Astrocyte of the cerebellum (primary cell): ENCODE measurements at places on chromosomes 6 and 20.
A peak's percentile ranks its signal among the peaks of the same experiment; 100 is the strongest.

DNA sequence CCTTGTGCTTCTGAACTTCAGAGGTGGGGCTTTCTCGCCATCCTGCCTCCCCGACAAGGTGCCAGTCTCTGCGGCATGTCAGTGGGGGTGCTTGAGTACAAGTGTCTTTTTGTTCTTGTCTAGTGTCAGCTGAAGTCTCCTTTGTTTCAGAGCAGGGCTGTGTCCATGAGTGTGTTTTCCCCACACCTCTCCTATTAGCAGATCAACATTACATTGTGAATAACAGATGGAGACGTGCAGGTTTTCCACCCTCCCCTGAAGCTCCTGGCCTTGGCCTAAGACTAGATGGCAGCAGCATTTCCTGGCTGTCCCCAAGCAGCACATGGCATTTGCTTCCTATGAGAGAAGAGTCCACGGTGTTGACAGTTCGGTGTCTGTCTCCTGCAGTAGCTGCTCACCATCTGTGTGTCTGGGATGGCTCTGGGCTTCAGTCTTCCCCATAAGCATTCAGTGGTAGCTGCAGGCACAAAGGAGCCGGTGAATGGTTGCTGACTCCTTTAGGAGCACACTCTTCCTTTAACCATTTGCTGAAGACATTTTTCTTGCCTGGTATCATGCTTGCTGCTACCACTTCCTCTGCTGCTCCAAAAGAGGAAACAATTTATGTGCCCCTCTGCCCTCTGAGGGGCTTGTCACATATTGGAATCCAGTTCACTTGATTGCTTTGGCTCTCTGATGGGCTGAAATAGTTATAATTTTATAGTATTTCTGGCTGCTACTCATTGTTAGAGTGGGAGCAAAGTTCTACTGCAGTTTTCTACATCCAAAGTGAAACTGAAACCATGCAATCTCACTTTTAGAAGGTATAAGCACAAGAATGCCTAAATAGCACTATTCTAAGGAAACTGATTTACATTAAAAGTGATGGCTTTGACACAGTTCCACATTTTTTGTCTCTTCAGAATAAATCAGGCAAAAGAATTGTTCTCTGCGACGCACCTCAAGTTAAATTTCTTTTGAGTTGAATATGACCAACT is 913.0 kb downstream of the C6orf118 start:
- peak; percentile 3 for DNase-seq

GRCh38 chr20:57075603-57076002 is 190.8 kb downstream of the BMP7 start:
- DNase-seq = no peak

- DNase-seq = no peak
These were observed 229.7 kb upstream of the MOCS1 start for GRCh38 chr6:40163924-40164323.

DNA sequence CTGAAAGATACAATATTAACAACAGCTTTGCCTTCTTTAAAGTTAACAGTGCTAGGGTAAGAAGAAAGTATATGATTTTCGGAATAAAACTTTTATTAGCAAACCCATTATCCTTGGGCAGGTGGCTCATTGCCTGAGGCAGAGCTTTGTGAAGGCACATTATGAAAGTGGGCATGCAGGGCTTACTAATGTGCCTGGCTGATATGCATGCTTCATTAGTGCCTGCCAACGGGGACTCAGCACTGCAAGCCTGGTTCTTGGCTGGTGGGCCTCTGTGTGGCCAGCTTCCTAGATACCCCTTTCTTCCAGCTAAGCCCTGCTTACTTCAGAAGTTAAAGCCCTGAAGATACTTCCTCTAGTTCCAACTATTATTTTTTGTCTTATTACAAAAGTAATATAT is 481.6 kb downstream of the ADGRB3 start:
- no peak for DNase-seq

- peak; percentile 32 for DNase-seq
These were observed 171.1 kb downstream of the KIF6 start for GRCh38 chr6:39553860-39554802.

DNA sequence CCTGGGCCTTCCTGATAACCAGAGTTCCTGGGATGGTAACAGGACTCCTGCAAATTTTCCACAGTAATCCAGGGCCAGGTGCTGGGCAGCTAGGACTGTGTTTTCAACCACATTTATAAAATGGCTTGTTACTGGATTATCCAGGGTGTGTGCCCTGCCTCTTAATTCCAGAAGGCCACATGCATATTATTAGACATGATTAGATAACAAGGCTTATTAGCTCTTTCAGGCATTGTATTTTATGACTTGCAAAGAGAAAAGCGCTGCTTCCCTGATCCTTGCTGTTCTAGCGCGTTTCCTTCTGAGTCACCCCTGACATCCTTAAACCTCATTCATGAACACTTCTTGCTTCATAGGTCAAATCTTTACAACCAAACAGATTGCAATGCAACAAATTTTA is 208.6 kb downstream of the UST start:
- no peak for DNase-seq

- no peak for DNase-seq
These were observed 164.2 kb downstream of the SLC24A3 start for GRCh38 chr20:19376451-19377229.

DNA sequence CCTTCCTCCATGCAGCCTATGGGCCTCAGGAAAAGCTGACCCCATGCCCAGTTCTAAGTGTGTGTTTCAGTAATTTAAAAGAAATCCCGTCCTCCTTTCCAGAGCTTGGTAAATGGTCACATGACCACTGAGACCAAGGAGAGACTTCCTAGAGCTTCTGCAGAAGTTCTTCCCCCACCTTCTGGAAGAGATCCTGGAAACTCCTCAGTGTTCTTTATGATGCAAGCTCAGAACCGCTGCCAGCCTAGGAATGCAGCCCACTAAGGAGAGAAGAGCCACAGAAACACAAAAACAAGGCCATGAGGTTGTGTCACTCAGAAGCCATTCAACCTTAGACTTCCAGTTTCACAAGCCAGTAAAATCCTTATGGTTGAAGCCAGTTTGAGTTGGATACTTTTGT is 348.4 kb downstream of the TPBG start:
- DNase-seq = peak; percentile 71

DNA sequence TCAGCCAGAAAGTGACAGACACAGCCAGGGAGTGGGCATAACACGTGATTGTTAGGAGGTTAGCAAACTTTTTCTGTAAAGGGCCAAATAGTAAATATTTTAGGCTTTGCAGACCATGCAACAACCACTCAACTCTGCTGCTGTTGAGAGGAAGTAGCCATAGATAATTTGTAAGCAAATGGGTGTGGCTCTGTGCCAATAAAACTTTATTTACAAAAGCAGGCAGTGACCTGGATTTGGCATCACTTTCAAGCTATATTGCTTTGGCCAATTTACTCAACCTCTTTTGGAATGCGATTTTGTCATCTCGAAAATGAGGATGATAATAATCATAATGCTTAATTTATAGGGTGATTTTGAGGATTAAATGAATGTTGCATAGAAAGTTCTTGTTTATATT is 152.6 kb downstream of the TSHZ2 start:
- no peak for DNase-seq

GRCh38 chr6:27720607-27721580 is 191.3 kb downstream of the OR2B2 start:
- DNase-seq = no peak

DNA sequence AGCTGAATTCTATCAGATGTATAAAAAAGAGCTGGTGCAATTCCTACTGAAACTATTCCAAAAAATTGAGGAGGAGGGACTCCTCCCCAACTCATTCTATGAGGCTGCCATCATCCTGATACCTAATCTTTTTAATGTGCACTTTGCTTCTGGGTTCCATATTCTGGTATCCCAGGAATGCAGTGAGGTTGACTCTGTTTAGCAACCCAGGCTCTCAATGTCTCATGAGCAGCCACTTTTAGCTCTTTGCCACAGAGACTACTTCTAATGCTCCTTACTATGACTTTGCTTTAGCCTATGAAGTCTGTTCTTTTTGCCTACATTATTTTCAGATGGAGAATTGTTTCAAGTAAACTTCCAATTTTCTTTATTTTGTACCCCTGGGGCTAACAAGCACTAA is 185.5 kb upstream of the NRSN1 start:
- no peak for DNase-seq

DNA sequence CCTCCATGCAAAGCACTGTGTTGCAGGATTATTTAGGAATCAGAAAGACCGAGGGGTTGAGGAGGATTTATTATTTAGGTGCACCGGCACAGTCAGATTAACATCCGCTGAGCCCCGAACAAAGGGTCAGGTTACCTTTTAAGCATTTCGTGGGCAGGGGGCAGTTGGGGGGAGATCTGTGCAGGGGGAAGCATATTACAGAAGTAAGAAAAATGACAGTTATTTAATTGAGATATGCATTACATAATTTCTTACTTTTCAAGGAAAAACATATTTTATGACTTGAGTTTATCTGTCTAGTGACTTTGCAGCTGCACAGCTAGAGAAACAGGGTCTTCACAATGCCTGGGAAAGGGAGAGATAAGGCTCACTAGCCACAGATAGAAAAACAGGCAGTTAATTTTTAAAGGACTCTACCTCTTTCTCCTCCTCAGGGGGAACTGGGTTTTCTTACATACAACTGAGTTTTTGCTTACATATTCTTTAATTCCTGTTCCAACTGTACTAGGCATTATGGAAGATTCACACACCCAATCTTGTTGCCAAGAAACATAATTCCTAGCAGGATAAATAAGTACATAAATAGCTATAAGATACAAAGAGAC is 1.7 kb upstream of the HINT3 start:
- DNase-seq = no peak

DNA sequence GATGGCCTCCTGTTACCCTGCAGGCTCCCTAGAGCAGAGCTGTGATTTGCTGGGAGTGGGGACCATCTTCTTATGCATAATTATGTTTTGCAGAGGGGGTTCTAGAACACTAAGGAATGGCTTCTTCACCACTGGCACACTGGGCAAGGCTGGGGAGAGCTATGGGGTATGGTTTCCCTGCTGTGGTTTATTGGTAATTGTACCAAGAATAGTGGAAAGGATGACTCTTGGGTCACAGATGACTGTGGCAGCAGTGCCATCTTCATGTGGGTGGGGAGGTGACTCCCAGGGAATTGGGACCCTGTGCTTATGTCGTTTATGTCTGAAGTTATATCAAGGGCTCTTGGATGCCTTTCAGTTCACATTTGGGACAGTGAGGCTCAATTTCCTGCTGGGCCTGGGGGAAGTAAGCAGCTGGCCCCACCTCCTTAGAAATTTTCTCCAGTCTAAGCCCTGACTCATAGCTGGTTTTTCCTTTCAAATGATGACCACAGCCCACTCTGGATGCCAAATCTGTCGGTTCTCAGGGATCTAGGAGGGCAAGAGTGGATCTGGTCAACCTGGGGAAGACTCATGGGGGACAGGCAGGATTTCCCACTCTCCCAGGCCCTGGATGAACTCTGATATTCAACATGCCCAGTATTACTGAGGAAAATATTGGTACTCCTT is 230.8 kb downstream of the LRFN2 start:
- peak; percentile 38 for DNase-seq

DNA sequence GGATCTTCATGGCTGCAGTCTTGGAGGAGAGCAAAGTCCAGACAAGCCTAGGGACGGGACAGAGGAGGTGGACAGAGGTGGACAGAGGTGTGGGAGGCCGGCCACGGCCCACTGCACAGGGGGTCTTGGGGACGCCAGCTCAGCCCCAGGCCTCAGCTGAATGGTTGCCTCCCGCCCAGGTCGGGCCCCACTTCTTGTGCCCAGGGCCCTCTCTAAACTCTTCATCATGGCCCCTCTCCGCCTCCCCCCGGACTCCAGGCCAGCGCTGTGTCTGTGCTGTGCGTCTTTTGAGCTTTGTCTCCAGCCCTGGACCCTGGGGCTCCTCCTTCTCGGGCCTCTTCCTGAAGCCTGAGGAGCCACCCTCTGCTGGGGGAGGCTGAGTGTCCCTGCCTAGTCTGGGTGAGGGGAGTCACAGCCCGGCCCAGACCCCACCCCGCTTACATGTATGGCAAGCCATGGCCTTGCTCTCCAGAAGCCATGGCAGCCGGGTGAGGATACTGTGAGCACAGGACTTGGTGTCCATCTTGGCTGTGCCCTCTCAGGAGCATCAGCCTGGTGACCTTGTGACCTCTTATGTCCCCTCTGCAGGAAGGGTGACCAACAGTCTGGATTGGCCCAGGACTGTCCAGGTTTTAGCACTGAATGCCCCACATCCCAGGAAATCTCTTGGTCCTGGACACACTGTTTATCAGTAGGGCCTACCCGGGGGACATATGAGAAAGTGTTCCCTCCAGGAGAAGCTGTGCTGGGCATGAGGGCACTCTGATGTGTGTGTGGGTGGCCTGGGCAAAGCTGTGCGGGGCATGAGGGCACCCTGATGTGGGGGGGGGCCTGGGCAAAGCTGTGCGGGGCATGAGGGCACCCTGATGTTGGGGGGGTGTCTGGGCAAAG is 9.4 kb upstream of the NPBWR2 start:
- DNase-seq = no peak

DNA sequence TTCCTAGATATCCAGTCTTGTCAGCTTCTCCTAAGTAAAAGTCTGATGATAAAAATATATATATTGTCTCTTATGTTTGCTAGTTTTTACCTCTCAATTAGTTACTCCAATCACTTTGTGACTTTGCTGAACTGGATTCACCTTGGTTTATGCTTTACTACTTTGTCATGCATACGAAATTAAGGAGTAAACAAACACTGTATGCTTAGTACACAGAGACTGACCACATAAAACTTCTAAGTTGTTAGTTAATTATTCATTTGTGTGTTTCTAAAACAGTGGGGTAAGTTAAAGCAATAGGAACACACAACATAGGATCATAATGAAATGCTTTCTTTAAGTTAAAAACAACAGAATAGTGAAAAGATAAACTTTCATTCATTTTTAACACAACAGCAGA is 877.3 kb upstream of the MAP3K7 start:
- DNase-seq = no peak

GRCh38 chr20:58629215-58629580 is 21.9 kb upstream of the STX16 start:
- DNase-seq = no peak

- no peak for DNase-seq
These were observed 10.5 kb downstream of the GNAS-AS1 start for GRCh38 chr20:58839991-58840747.
